ENCODE measurements at places on chromosomes 1 and 21. TPM values are rescaled to one million over a fixed set of nuclear protein-coding genes. Genes with fewer than 3 reads are reported as not detected.

The ZNHIT6 gene
- 17.5 TPM for total RNA-seq

The PKNOX1 gene
- total RNA-seq, result 25.2 TPM

The S100A14 gene
- 75.9 TPM for total RNA-seq

The CCDC181 gene
- total RNA-seq, result 4.8 TPM

The DNASE2B gene
- total RNA-seq, result not detected

The SELP gene
- 19.4 TPM for total RNA-seq

The CFHR1 gene
- total RNA-seq, result 22.0 TPM

The ARHGEF11 gene
- 36.4 TPM for total RNA-seq

The PROK1 gene
- not detected for total RNA-seq

The S100B gene
- total RNA-seq, result 6.9 TPM

The CAMK1G gene
- total RNA-seq, result 1.4 TPM

The ZNF593OS gene
- total RNA-seq, result not detected

The LINGO4 gene
- 0.41 TPM for total RNA-seq

The NR1I3 gene
- total RNA-seq, result not detected

DNA sequence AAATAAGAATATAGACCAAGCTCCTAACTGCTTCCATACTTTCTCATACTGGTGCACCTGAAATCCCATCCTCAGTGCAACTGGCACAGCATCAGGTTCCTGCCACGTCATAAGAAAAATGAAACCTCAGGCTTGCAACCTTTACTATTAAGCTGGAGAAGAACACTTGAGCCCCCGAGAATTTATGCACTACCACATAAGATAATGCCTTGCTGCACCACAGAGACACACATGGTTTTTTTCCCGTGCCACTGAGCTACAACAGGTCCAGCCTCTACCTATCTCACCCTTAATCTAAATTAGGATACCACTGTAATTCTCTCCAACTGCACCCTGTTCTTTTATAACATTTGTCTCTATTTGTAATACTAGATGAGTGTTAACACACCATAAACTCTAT is 174.5 kb downstream of the DENND1B start:
- H3K36me3 ChIP-seq, result no peaks in the 10 kb centered on the region
- no peaks in the 10 kb centered on the region for H3K27me3 ChIP-seq
- no peak overlapping the region for H3K4me3 ChIP-seq
- DNase-seq, result no peak

DNA sequence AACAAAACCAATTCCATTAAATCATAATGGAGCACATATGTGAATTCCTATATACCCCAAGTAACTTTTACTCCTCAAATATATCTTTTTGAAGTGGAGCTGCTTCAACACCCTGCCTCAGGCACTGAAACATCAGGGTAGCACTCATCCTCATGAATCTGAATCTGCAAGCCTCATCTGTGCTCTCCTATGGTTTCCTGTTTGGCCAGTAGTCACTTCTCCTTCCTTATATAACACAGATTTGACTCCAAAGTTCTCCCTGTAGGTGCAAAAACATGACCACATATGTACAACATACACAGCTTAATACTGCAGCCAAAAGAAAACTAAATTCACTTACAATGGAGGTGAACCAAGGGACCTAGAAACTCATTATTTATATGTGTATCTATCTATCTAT is 7.2 kb downstream of the TRIT1 start:
- no peaks in the 10 kb centered on the region for H3K36me3 ChIP-seq
- no peak for DNase-seq
- H3K4me1 ChIP-seq, result peaks cover 3% of the 10 kb centered on the region
- H3K27me3 ChIP-seq, result no peaks in the 10 kb centered on the region

DNA sequence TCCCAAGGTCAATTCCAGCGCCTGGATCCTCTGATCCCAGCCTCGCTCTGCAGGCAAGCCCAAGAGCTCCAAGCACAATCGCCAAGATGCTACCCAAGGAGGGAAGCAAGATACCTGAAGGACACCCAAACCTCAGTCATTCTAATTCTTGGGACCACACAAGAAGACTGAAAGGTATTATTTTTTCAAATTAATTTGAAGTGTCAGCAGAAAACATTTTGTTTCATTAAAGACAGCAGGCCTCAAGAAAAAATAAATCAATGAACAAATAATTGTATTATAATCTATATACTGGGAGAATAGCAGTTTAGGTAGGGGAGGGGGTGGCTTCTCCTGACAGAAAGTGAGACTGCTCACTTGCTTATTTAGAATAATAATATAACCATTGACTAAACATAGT is 347.8 kb downstream of the HHAT start:
- no peaks in the 10 kb centered on the region for H3K36me3 ChIP-seq
- H3K27ac ChIP-seq, result no peak overlapping the region
- H3K4me3 ChIP-seq, result no peak overlapping the region
- H3K27me3 ChIP-seq, result no peaks in the 10 kb centered on the region
- no peak for DNase-seq
- no peaks in the 10 kb centered on the region for H3K4me1 ChIP-seq

GRCh38 chr1:245133995-245134715 is 20.6 kb upstream of the KIF26B start:
- H3K36me3 ChIP-seq, result no peaks in the 10 kb centered on the region
- H3K4me1 ChIP-seq, result no peaks in the 10 kb centered on the region
- H3K4me3 ChIP-seq, result no peak overlapping the region
- no peak for DNase-seq
- H3K27ac ChIP-seq, result no peak overlapping the region

DNA sequence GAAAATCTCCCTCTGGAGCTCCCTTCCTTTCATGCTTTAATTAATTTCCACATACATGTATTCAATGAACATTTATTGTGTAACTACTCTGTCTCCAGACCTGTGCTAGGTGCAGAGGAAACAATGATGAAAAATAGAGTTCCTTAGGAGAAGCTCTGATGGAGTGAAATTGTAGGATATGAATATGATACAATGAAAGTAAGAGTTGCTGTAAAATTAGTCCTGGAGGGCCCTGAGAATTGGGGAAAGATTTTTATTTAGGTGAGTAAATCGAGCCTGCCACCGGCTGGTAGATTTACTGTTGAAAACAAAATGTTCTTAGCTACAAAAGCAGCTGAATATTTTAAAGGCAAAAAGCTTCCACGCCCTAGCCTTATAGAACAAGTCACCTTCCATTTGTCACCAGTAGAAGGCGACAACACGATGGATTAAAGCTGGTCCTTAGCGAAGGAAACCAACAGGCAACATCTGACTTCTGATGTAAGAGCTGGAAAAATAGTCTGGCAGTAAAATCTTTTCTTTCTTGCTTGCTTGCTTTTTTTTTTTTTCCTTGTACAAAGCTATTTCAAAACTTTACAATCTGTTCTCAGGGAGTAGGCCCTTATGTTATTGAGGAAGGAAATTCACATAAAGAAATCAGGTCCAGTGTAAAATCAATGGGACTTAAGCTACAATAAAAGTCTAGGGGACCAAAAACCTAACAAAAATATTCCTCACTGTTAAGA is 82.0 kb upstream of the ROR1 start:
- no peaks in the 10 kb centered on the region for H3K36me3 ChIP-seq
- no peak overlapping the region for H3K27ac ChIP-seq
- peak; percentile 55 for DNase-seq
- no peaks in the 10 kb centered on the region for H3K4me1 ChIP-seq
- no peaks in the 10 kb centered on the region for H3K27me3 ChIP-seq

- no peak for DNase-seq
- H3K4me1 ChIP-seq, result no peaks in the 10 kb centered on the region
These were observed 7.6 kb upstream of the KRTAP19-8 start for GRCh38 chr21:31045841-31046240.

GRCh38 chr21:35900539-35900938 is 159.8 kb downstream of the SETD4 start:
- no peak overlapping the region for H3K4me3 ChIP-seq
- no peaks in the 10 kb centered on the region for H3K36me3 ChIP-seq
- no peaks in the 10 kb centered on the region for H3K27me3 ChIP-seq
- DNase-seq, result no peak

- DNase-seq, result no peak
- no peaks in the 10 kb centered on the region for H3K27me3 ChIP-seq
These were observed 516.1 kb downstream of the OMA1 start for GRCh38 chr1:58030456-58030855.

GRCh38 chr21:27418346-27418745 is 451.5 kb upstream of the ADAMTS5 start:
- H3K4me1 ChIP-seq, result no peaks in the 10 kb centered on the region
- no peaks in the 10 kb centered on the region for H3K36me3 ChIP-seq
- no peak overlapping the region for H3K27ac ChIP-seq
- DNase-seq, result no peak

GRCh38 chr1:91004145-91004544 is 17.7 kb downstream of the ZNF644 start:
- DNase-seq, result no peak
- H3K36me3 ChIP-seq, result no peaks in the 10 kb centered on the region
- no peaks in the 10 kb centered on the region for H3K27me3 ChIP-seq

DNA sequence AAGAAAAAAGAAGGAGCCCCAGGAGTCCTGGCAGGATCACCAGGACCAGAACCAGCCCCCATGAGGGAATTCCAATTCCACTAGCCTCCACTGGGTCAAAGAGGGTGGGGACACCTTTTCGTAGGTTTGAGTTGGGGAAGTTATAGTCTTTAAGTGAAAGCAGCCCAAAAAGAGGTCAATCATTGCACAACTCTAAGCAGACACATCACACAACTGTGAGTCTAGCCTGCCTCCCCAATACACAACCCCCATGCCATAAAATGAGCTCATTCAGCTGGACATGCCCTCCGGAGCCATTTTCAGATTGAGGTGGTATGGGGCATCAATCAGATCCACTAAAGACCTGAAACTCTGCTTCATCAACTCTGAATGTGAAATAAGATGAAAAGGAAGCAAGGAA is 179.9 kb downstream of the NPHP4 start:
- no peak overlapping the region for H3K4me3 ChIP-seq
- no peaks in the 10 kb centered on the region for H3K4me1 ChIP-seq
- H3K27me3 ChIP-seq, result no peaks in the 10 kb centered on the region
- no peak overlapping the region for H3K27ac ChIP-seq
- no peaks in the 10 kb centered on the region for H3K36me3 ChIP-seq
- no peak for DNase-seq

GRCh38 chr21:41635874-41636273 is 127.9 kb upstream of the TMPRSS2 start:
- no peak overlapping the region for H3K4me3 ChIP-seq
- no peak for DNase-seq
- peaks cover 9% of the 10 kb centered on the region for H3K4me1 ChIP-seq

DNA sequence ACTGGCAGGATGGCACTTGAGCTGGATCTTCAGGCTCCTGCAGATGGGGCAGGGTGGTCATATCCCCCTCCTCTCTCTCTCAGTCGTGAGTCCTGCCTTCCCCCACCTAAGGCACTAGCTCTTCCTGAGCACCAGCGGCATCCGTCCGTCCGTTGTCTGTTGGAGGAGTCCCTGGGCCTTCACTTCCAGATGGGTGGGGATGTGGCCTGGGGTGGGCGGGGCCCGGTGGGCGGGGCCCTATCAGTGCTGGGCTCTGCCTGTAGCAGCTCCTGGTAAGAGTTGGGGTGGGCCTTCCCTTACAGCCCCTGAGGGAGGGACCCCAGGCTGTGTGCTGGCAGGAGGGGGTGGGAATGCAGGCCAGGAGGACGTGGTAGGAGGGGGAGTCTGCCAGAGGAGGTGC is 10.3 kb downstream of the LDLRAD2 start:
- DNase-seq, result no peak
- H3K27me3 ChIP-seq, result no peaks in the 10 kb centered on the region
- H3K4me3 ChIP-seq, result no peak overlapping the region

DNA sequence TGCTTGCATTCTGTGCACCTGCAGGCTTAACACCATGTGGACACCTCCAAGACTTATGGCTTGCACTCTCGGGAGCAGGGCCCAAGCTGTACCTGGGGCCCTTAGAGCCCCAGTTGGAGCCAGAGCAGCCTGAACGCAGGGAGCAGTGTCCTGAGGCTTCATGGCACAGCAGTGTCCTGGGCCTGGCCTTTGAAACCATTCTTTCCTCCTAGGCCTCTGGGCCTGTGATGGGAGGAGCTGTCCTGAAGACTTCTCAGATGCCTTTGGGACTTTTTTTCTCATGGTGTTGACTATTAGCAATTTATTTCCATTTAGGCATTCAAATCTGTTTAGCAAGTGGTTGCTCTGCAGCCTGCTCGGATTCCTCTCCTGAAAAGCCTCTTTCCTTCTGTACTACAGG is 11.0 kb downstream of the RPTN start:
- H3K27me3 ChIP-seq, result no peaks in the 10 kb centered on the region
- no peaks in the 10 kb centered on the region for H3K36me3 ChIP-seq
- H3K4me1 ChIP-seq, result no peaks in the 10 kb centered on the region

DNA sequence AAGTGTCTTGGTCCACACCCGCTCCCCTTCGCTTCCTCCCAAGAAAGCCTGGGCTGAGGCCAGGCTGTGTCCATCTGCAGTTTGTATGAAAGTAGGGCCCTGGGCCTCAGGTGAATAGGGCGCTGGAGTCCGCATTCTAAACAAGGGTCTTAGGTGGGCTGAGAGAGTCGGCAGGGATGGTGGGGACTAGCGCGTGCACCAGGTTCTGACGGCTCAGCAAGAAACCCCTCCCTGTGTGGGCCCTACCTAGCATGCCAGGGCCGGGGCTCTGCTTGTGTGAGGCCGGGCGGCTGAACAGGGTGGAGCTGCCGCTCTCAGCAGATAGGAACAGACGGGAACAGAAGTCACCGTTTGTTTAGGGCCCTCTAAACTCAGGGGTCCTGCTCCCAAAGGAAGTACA is 1.7 kb downstream of the ACTRT2 start:
- H3K27me3 ChIP-seq, result no peaks in the 10 kb centered on the region
- no peaks in the 10 kb centered on the region for H3K4me1 ChIP-seq
- H3K36me3 ChIP-seq, result no peaks in the 10 kb centered on the region
- H3K4me3 ChIP-seq, result no peak overlapping the region
- H3K27ac ChIP-seq, result no peak overlapping the region

DNA sequence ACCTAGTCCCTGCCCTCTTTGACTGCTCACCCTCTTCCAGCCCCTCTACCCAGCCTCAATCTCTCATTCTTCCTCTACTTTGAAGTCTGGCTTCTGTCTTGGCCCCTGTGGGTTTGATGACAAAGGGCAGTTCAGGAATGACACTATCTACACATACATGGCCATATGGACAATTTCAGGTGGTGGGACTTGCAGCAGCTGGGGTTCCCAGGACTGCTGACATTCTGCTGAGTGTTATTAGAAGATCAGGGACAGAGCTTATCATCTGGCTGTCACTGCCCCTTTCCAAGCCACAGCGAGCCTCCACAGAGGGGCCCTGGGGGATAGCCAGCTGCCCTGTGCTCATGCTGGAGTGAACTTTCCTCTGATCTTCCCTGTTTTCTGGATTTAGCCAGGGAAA is 97.4 kb upstream of the IPO9 start:
- H3K27ac ChIP-seq, result no peak overlapping the region
- H3K36me3 ChIP-seq, result no peaks in the 10 kb centered on the region
- DNase-seq, result no peak
- no peaks in the 10 kb centered on the region for H3K27me3 ChIP-seq
- no peak overlapping the region for H3K4me3 ChIP-seq

GRCh38 chr1:47468709-47469389 is 31.0 kb downstream of the FOXD2 start:
- H3K4me3 ChIP-seq, result no peak overlapping the region
- H3K4me1 ChIP-seq, result no peaks in the 10 kb centered on the region
- no peak for DNase-seq
- H3K27ac ChIP-seq, result no peak overlapping the region
- H3K36me3 ChIP-seq, result no peaks in the 10 kb centered on the region

GRCh38 chr1:29358183-29358582 is 121.9 kb downstream of the PTPRU start:
- H3K4me1 ChIP-seq, result no peaks in the 10 kb centered on the region
- no peaks in the 10 kb centered on the region for H3K27me3 ChIP-seq
- no peak overlapping the region for H3K4me3 ChIP-seq
- H3K36me3 ChIP-seq, result no peaks in the 10 kb centered on the region
- no peak overlapping the region for H3K27ac ChIP-seq
- DNase-seq, result no peak

GRCh38 chr1:26327956-26328362 is 10.2 kb downstream of the CD52 start:
- no peaks in the 10 kb centered on the region for H3K4me1 ChIP-seq
- no peak overlapping the region for H3K27ac ChIP-seq
- no peaks in the 10 kb centered on the region for H3K36me3 ChIP-seq
- H3K27me3 ChIP-seq, result no peaks in the 10 kb centered on the region
